ENCODE measurements at places on chromosomes 1 and 21.

DNA sequence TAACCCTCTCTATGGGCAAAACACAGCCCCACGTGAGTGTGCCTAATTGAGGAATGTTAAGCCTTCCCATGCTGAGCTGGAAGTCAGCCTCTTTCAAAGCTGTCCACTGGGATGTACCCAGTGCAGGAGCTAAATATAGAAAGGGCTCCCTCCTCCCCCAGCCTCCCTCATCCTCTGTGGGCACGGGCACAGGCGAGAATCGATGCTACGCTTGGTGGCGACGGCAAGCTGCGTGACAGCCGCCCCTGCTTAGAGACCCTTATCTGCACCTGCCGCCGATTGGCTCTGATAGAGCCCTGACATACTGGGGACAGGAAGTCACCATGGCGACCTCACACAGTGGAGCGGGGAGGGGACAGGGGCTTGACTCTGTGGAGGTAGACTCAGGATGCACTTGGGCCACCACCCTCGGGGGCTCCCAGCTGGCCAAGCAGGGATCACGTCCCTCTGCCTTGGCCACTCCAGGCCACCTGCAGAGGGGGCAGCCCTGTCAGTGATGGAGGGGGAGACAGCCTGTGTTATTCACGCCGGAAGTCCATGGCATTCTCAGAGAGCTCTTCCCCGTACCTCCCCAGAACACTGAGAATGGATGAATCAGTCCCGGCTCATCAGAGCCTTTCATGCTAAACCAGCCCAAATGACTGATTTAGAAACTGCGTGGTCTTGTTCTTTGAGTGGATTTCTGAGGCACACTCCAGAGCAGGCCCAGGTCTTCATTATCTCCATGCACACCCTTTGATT is 84.8 kb downstream of the KCND3 start:
- peak; percentile 6 for DNase-seq

- no peak for DNase-seq
Observed at GRCh38 chr1:161398900-161399256, 31.2 kb upstream of the CFAP126 start.

GRCh38 chr1:163450986-163451385 is 129.2 kb downstream of the NUF2 start:
- no peak for DNase-seq

- DNase-seq = no peak
Observed at GRCh38 chr1:119720866-119721440, 9.2 kb downstream of the PHGDH start.

DNA sequence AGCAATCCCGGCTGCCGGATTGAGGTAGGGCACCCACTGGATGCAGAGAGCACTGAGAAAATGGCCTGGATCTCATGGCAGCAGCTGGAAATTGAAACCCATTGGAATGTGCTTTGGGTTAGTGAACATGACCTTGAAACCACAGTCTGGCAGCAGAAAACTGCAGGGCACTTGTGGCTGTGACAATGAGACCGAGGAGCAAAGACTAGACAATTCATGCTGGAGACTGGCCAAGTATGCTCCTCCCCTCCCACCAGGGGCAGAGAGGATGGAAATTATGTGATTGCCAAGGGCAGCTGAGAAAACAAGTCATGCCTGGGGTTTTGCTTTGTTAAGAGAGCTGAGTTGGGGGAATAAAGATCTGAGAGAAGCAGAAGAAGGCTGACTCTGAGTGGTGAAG is 60.7 kb downstream of the ZNF697 start:
- peak; percentile 7 for DNase-seq

DNA sequence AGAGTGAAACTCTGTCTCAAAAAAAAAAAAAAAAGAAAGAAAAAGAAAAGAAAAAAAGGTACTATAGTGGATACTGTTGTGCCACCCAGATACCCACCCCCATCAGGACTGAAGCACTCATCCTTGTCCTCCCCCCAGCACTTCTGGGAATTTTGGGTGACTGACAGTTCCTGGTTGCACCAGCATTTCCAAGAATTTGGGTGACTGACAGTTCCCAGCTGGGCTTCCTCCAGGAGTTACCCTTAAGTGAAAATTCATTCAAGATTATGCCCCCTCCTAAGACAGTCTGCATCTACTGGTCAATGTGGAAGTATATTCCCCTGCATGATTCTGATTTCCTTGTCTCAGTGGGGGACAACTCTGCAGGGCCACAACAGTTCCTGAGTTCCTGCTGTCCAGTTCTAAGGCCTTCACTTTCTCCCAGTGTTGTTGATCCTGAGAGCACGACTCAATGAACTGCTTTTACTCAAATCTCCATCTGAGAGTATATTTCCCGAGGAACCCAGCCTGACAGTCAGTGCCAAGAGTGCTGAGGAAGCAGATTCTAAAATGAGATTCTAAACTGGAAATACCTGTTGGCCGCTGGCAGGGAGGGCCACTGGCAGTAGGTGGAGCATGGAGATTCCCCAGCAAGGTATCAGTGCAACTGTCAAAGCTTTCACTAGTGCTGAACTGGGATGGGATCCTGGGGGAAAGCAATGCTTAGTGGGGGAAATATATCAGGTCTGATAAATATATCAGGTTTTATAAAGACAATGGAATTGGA is 18.5 kb downstream of the RIIAD1 start:
- no peak for DNase-seq

DNA sequence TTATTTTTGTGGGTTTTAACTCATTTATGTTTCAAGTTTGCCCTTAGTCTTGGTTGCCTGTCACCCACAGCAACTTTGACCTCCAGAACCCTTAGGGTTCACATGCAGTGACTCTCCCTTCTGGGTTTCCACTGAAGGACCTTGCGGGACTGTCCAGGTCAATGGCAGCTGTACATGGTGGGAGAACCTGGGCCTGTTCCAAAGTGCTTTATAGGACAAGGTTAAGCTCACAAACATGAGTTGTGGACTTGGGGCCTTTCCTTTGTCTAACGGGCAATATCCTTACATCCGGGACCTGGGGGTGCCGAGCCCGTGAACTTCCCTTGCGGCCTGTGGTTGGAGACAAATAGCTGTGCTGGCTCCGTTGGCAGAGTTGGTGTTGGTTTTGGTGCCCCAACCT is 77.8 kb downstream of the CD58 start:
- no peak for DNase-seq

GRCh38 chr1:239126884-239127283 is 259.5 kb upstream of the CHRM3 start:
- no peak for DNase-seq

DNA sequence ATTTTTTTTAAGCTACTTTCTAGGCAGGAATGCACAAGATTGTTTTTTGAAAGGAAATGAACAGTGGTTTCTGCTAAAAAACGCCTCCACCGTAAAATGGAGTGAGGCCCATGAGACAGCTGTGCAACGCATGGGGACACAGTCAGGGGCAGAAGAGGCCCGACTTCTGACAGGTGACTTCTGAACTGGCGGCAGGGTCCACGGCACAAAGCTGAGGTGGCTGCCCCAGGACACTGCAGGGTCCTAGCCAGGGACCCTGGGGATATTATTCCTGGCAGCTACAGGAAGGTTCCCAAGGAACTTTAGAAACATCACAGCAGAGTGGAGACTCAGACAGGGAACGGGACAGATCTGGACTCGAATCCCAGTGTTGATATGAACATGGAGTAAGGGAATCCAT is 75.1 kb downstream of the SIM2 start:
- no peak for DNase-seq

DNA sequence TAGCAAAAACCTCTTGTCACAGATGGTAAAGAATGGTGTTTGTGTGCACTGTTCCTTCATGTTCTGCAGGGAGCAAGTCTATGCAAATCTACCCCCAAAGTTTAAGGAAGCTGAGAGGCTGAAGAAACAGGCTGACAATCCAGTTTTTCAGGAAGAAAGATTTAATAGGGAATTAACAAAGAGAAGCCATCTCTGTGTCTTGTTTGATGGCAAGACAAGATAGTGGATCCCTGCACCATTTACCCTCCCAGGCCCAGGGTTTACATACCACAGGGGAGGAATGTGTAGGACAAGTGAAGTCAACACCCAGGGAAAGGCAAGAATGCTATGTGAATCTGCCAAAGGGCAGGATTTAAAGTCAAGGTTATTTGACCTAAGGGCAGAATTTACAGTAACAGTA is 48.1 kb upstream of the FNBP1L start:
- no peak for DNase-seq

- no peak for DNase-seq
Observed at GRCh38 chr1:14616632-14617396, 18.3 kb downstream of the KAZN start.

GRCh38 chr1:9594471-9595155 is 5.9 kb downstream of the TMEM201 start:
- DNase-seq = no peak

GRCh38 chr1:239858057-239858456 is 233.6 kb upstream of the FMN2 start:
- peak; percentile 5 for DNase-seq

- DNase-seq = no peak
Observed at GRCh38 chr1:115811140-115811828, 29.6 kb downstream of the NHLH2 start.

- no peak for DNase-seq
Observed at GRCh38 chr1:30823627-30823968, 66.0 kb upstream of the LAPTM5 start.

GRCh38 chr1:185594786-185595410 is 139.3 kb upstream of the HMCN1 start:
- DNase-seq = no peak

- DNase-seq = no peak
Observed at GRCh38 chr1:76279101-76279748, 204.7 kb downstream of the ST6GALNAC3 start.

GRCh38 chr1:37034121-37035013 is at the start of gene GRIK3:
TSS of gene GRIK3 (minus strand) at chr1:37034515. CDS start at chr1:37034108, 407 bp downstream.
- DNase-seq = no peak

- no peak for DNase-seq
Observed at GRCh38 chr1:85373378-85373708, 91.6 kb downstream of the DDAH1 start.

DNA sequence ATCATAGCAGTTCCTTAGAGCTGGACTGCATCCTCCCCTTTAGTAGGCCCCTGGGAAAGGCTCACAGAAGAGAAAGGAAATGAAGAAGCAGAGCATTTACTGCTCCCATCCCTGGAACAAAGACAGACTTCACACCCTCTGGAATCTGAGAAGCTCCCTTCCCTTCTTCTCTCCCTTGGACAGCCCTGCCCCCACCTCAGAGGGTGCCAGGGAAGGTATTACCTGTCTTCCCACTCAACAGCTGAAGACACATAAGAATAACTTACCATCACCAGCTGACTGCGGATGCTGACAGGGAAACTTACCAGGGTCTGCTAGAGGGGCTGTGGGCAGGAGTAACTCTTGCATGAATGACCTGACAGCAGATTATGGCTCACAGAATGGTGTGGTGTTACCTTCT is 14.1 kb upstream of the FAAH start:
- DNase-seq = no peak

DNA sequence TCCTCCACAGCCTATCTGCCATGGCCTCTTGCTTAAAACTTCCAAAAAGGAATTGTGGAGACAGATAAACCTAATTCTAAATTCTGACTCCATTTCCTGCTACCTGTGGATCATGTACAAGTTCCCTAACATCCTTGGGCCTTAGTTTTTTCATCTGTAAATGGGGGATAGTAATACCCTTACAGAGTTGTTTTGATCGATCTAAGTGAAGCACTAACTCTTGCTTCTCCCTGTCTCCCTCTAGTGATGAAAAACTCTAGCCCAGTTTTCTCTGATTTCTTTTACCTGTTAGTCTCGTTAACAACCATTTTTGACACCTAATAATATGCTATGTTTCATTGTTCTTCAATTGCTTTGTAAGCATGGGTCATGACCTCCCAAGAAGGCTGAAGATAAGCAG is 65.9 kb downstream of the TM2D1 start:
- DNase-seq = no peak

DNA sequence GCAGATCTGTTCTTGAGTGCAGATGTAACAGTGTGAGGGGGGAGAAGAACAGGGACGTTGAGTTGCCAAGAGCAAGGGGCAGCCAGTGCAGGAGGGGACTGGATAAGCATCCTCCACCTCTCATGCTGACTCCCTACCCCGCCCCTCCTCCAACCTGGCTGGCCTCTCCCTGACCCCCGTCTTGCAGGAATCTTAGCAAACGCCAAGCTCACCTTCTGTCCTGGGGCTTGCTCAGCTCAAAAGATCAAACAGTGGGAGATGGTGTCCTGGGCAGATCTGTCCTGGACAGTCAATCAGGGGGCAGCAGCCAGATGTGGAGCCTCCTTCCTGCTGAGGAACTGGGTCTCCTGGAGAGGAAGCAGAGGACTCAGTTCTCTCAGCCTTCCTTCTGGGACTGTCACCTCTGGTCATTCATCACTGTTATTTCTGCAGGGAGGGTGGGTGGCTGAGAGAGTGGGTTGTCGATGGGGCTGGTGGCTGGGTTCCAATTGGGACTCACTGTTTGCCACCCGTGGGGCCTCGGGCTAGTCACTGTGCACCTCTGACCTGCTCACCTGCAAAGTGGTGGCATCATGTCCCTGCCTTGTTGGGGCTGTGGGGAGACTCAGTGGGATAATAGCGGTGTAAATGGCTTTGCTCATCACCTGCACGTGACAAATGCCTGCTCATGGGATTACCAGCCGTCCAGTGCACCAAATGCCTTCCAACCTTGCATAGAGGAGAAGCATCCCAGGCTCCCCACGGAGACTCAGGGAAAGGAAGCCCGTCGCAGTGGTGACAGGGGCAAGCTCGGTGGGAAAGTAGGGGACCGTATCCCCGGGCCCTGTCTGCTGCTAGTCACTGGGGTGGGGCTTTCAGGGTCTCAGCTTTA is 154.4 kb downstream of the PTPRU start:
- DNase-seq = no peak

DNA sequence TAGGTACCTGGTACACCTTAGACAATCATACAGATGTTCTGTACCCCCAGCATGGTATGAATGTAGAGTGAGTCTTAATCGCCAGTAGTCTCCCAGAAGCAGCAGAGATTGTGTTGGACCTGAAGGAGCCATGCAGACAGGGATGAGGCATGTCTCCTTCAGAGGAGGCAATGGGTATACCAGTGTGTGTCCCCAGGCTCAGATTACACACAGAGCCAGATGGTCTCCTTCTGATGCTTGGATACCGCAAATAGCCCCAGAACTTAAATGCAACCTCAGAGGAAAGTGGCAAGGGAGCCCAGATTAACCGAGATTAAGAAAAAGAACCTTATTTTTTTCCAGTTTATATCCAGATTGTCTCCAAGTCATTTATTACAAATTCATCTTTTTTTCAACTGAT is 96.8 kb upstream of the C21orf91 start:
- DNase-seq = no peak

DNA sequence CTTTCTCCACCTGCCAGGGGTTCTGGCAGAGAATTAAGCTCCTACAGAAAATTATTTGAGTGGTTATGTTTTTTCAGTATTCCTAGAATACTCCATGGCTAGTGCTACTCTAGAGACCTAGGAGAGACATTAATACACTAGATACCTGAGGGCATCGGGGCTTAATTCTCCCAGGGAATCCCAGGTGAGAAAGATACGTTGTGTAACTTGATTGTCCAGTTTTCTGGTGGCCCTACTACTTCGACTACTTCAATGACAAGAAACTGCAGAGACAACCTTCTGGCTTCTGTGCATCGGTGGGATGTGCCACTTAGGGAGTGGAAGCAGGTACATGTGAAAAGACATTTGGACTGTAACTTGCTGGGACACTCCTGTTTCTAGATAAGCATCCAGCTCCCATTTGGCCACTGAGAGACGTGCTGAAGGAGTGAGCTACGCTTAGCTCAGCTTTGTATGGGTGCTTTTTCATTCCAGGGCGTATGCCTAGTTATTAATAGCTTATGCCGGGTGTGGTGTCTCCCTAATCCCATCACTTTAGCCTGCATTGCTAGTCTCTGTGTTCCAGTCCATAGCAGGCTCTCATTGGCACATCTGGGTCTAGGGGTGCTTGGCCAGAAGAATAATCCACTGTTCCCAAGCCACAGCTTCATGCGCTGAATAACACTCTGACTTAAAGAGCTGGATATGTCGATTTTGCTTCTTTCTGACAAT is 300.7 kb downstream of the SIPA1L2 start:
- DNase-seq = no peak

Measured in fibroblast of skin of right quadriceps (primary cell).